ENCODE measurements at places on chromosomes 6 and 20.

- DNase-seq: no peak
These were observed 46.3 kb upstream of the SCML4 start for GRCh38 chr6:107870381-107870780.

DNA sequence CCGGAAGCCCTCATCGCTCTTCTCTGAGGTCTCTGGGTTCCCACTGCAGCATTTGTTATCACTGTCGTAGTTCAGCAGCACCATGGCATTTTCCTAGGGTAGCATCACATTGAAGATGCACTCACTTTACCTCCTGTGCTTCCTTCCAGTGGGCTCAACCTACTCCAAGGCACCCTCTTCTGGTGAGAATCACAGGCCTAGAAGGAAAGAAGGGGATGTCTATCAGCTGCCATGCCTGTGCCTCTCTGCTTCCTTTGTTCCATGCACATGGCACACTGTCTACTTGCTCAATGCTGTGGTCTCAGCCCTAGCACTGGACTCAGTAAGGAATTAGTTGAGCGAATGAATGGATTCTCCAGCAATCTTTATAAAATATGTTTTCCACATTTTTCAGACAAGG lies 22.6 kb downstream of the CST4 start:
- DNase-seq: peak; percentile 36

DNA sequence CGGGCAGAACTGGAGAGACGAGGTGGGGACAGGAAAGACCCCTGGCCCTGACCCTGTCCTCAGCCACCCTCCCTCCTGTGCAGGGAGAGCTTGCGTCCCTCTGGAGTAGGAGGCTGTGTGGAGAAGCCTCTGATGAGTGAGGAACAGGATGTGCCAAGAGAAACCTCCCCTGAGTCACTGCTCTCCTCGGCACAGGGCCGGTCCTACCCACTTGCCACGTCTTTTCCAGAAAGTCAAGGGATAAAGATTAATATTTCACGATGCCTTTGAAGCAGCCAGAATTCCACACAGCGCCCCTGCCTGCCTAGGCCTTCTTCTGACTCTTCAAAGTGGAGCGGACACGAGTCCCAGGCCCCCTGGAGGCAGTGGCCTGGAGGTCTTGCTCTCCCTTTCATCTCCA lies 34.9 kb upstream of the THBS2 start:
- DNase-seq: no peak

GRCh38 chr6:154995254-154996015 lies at the start of gene TIAM2:
Gene TIAM2 (plus strand): TSS chr6:154995315. CDS start chr6:155129224, 133,909 bp downstream.
- no peak for DNase-seq
